ENCODE measurements at places on chromosomes 11 and 22. TPM values are rescaled to one million over a fixed set of nuclear protein-coding genes. Genes with fewer than 3 reads are reported as not detected.
A peak's percentile ranks its signal among the peaks of the same experiment; 100 is the strongest.

Gene TIGD3
- total RNA-seq = 3.3 TPM

Gene AMPD3
- total RNA-seq = 28.9 TPM

- peak overlapping the region; percentile 85 for H3K27ac ChIP-seq
- H3K4me3 ChIP-seq = peak overlapping the region; percentile 94
- no peaks in the 10 kb centered on the region for H3K36me3 ChIP-seq
- DNase-seq = no peak
- no peaks in the 10 kb centered on the region for H3K27me3 ChIP-seq
- H3K4me1 ChIP-seq = peaks cover 9% of the 10 kb centered on the region
These were observed 785 bp downstream of the OTUB1 start for GRCh38 chr11:63986932-63987513.

- H3K4me1 ChIP-seq = no peaks in the 10 kb centered on the region
- no peak overlapping the region for H3K27ac ChIP-seq
- H3K4me3 ChIP-seq = no peak overlapping the region
- no peak for DNase-seq
These were observed 13.9 kb downstream of the FZD4 start for GRCh38 chr11:86941077-86941870.

GRCh38 chr11:1872267-1872985, 19.3 kb downstream of the PRR33 start:
- no peaks in the 10 kb centered on the region for H3K27me3 ChIP-seq
- peak overlapping the region; percentile 60 for H3K27ac ChIP-seq
- no peaks in the 10 kb centered on the region for H3K36me3 ChIP-seq

DNA sequence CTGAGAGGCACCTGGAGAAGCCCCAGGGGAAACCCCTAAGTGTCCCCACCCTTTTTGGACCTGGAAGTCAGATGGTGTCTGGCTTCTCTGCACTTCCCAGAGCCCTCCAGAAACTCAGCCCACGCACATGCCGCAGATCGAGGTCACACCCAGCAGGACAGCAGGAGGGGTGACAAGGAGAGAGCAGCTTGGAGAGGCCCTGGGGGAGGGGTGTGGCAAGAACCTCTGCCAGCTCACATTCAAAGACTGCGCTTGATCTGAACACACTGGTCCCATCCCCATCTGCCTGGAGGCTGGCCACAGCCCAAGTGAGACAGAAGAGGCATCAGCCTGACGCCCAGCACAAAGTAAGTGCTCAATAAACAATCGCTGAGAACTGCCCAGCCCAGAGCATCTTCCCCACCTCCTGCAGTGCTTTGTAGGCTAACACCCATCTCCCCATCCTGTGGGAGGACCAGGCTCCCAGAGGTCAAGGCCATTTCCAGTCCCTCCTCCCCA, 21.4 kb downstream of the TMPRSS6 start:
- H3K36me3 ChIP-seq = no peaks in the 10 kb centered on the region
- DNase-seq = no peak
- no peak overlapping the region for H3K4me3 ChIP-seq
- no peaks in the 10 kb centered on the region for H3K27me3 ChIP-seq
- H3K27ac ChIP-seq = no peak overlapping the region

Gene SEPTIN3
- not detected for total RNA-seq

- H3K27ac ChIP-seq = no peak overlapping the region
- H3K4me1 ChIP-seq = no peaks in the 10 kb centered on the region
- no peak for DNase-seq
- no peaks in the 10 kb centered on the region for H3K27me3 ChIP-seq
- no peaks in the 10 kb centered on the region for H3K36me3 ChIP-seq
These were observed 90.8 kb upstream of the PARVA start for GRCh38 chr11:12286606-12287005.

GRCh38 chr11:65440831-65441499, 18.4 kb downstream of the NEAT1 start:
- no peak overlapping the region for H3K4me3 ChIP-seq
- H3K36me3 ChIP-seq = peaks cover 63% of the 10 kb centered on the region
- H3K4me1 ChIP-seq = peaks cover 25% of the 10 kb centered on the region
- no peaks in the 10 kb centered on the region for H3K27me3 ChIP-seq
- DNase-seq = no peak
- peak overlapping the region; percentile 35 for H3K27ac ChIP-seq

DNA sequence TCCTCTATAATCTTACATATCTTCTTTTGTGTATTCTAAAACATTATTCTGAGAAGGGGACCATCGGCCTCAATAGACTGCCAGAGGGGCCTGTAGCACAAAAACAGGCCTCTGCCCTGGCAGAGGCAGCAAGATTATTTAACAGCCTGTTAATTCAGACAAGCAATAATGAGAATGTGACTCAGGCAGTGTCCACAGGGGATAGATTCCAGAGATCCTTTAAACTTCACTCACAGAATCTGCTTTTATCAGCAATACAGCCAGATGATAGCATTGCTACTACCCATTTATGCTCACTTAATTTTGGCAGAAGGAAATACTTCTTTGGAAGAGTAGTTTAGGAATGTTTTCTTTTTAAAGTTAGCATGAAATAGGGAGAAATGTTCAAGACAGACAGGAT, 44.9 kb downstream of the AAMDC start:
- H3K27me3 ChIP-seq = no peaks in the 10 kb centered on the region
- H3K4me3 ChIP-seq = no peak overlapping the region
- no peak overlapping the region for H3K27ac ChIP-seq
- no peaks in the 10 kb centered on the region for H3K36me3 ChIP-seq
- H3K4me1 ChIP-seq = no peaks in the 10 kb centered on the region

- no peaks in the 10 kb centered on the region for H3K36me3 ChIP-seq
- H3K27ac ChIP-seq = no peak overlapping the region
- DNase-seq = no peak
- H3K4me1 ChIP-seq = no peaks in the 10 kb centered on the region
These were observed 201.1 kb upstream of the LRRC4C start for GRCh38 chr11:41660585-41660984.

DNA sequence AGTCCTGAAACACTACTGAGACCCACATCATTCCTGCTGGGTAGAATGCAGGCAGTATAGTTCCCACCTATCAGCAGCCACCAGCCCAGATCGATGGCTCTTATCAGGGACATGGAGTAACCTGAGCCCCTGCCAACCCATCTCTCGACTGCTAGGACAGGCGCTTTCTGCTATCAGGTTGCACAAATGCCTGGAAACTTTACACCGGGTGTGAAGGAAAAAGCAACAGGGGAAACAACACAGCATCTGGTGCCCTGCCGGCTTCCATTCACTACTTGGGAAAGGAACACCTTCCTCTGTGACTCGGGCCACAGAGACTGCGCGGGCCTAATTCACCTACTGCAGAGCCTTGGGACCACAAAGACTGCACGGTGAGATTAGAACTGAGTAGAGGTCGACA, 18.5 kb downstream of the RBFOX2 start:
- H3K36me3 ChIP-seq = no peaks in the 10 kb centered on the region
- H3K27me3 ChIP-seq = no peaks in the 10 kb centered on the region
- no peak overlapping the region for H3K27ac ChIP-seq
- peaks cover 21% of the 10 kb centered on the region for H3K4me1 ChIP-seq
- H3K4me3 ChIP-seq = no peak overlapping the region

DNA sequence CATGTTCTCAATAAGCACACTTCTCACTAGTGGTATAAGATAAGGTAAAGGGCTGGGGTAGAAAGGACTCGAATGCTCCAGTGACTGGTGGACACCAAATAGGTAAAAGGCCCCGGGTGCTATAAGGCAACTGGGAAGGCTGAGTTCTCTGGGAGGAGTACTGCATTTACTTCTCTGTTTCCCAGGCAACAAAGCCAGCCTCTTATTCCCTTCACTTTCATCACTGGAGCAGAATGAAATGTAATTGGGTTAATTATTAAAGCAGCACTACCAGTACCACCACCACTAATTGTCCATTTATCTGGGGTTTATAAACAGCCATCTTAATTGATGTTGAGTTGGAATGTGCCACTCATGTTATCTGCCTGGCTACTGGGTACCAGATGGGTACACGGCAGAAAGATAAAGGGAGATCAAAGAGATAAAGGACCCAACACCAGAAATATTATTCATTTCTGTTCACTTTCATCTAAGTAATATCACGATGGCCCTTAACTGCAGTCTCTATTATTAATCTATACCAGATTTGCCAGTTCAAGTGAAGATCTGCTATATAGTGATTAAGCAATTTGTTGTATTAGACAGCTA, 94.4 kb upstream of the CHRM4 start:
- no peaks in the 10 kb centered on the region for H3K4me1 ChIP-seq
- H3K27ac ChIP-seq = no peak overlapping the region

Gene GANAB
- 131 TPM for total RNA-seq

DNA sequence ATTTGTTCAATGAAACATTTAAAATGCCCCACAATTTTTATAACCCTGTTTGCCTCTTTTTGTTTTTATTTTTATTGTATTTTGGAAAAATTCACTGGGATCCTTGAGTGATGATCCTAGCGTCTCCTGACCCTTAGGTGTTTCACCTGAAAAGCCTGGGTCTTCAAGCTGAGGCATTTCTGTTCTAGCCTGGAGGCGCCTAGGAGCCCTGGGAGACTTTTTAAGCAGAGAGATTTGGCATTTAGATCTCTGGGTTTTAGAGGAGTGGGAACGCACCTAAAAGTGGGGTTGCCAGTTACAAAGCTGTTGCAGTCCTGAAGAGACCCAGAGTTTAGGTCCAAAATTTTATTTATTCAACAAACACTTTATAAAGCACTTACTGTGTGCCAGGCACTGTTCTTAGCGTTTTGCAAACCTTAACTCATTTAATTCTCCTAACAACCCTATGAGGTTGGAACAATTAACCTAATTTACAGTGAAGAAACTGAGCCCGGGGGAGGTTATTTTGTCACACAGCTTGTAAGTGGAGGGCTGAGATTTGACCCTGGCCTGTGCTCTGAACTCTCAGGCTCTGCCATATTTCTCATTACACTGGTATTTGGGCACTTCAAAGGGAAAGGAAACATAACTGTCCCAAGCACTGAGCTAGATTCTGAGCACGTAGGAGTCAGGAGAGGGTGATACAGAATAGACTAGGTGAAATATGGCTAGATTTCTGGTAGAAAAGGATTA, 834 bp upstream of the FADS1 start:
- no peaks in the 10 kb centered on the region for H3K27me3 ChIP-seq
- no peaks in the 10 kb centered on the region for H3K36me3 ChIP-seq

Measured in Peyer's patch (tissue), 4 donors.